ENCODE measurements at places on chromosomes 13 and 19. TPM values are rescaled to one million over a fixed set of nuclear protein-coding genes. Genes with fewer than 3 reads are reported as not detected.
A peak's percentile ranks its signal among the peaks of the same experiment; 100 is the strongest.

DNA sequence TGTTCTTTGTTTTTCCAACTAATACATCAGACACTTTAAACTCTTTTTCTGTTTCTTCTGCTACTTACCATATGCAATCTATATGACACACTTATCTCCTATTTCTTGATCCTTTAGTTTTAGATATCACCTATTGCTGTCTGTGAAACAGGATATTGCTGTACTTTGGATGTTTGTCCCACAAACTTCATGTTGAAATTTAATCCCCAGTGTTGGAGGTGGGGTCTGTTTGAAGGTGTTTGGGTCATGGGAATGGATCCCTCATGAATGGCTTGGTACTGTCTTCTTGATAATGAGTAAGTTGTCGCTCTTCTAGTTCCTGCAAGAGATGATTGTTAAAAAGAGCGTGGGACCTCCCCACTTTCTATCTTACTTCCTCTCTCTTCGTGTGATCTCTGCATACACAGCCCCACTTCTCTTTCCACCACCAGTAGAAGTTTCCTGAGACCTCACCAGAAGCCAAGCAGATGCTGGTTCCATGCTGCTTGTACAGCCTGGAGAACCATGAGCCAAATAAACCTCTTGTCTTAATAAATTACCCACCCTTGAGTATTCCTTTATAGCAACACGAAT is 244.2 kb downstream of the NHLRC3 start:
- no peak overlapping the region for H3K27ac ChIP-seq
- H3K4me1 ChIP-seq, result no peaks in the 10 kb centered on the region
- H3K36me3 ChIP-seq, result no peaks in the 10 kb centered on the region
- no peaks in the 10 kb centered on the region for H3K27me3 ChIP-seq

DNA sequence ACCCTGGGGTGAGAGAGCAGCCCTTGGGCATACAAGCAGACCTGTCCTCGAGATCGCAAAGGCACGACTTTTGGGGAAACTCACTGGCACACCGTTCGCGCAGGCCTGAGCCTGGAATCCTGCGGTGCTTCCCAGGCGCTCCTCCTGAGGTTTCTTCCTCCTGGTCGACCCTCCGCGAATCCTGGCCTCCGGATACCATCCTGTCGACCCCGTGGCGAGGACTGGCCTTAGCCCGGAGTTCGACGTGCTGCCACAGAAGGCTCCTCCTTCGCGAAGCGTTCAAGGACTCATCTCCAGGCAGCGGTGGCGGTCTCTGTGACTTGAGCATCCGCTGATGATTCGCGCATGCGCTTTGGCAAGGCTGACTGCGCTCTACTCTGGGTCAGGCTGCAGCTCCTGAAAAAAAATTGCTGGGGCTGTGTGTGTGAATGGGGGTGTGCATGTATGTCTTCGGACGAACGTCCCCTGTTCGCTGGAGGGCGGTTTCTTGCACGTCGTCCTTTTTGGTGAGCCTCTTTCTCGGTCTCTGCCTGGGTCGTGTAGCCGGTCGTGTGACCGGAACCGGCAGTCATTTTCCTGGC is 64.4 kb upstream of the ZNF527 start:
- H3K4me3 ChIP-seq, result no peak overlapping the region
- no peak for DNase-seq
- no peaks in the 10 kb centered on the region for H3K4me1 ChIP-seq
- no peaks in the 10 kb centered on the region for H3K27me3 ChIP-seq
- H3K36me3 ChIP-seq, result no peaks in the 10 kb centered on the region
- no peak overlapping the region for H3K27ac ChIP-seq

DNA sequence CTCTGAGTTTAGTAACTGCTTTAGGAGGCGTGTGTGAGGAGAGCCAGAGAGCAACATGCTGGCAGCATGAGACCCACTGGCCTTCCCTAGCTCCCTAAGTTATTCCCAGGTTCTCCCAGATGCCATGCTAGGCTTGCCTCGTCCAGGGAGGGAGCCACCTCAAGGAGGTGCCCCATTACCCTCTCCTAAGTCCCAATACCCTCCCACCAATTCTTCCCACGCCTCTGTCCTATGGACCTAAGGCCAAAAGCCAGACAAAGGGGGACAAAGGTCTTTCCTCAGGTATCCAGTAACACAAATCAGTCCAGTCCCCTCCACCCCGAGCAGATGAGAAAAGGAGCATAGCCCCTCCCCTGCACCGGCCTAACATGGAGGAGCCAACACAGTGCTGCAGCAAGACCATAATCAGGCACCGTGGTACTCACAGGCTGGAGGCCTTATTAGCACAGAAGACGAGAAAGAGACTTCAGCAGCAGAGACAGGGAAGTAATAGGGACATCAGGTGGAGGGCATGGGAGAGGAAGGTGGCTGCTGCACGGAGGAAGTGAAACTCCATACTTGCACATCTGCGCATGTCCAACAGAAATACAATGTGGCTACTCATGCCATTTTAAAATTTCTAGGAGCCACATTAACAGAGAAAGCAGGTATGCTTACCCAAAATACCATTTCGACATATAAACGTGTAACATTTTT is 46.3 kb downstream of the BRD4 start:
- no peak overlapping the region for H3K27ac ChIP-seq
- no peaks in the 10 kb centered on the region for H3K36me3 ChIP-seq
- peaks cover 98% of the 10 kb centered on the region for H3K4me1 ChIP-seq
- no peaks in the 10 kb centered on the region for H3K27me3 ChIP-seq
- DNase-seq, result no peak

- no peak overlapping the region for H3K27ac ChIP-seq
- H3K27me3 ChIP-seq, result no peaks in the 10 kb centered on the region
- DNase-seq, result no peak
- no peak overlapping the region for H3K4me3 ChIP-seq
- no peaks in the 10 kb centered on the region for H3K4me1 ChIP-seq
Observed at GRCh38 chr13:94259984-94260383, 219.5 kb downstream of the DCT start.

- no peaks in the 10 kb centered on the region for H3K36me3 ChIP-seq
- no peak for DNase-seq
- H3K4me3 ChIP-seq, result no peak overlapping the region
- no peaks in the 10 kb centered on the region for H3K27me3 ChIP-seq
- peaks cover 14% of the 10 kb centered on the region for H3K4me1 ChIP-seq
Observed at GRCh38 chr13:100532836-100533435, 55.7 kb downstream of the GGACT start.

GRCh38 chr13:66296875-66297274 is 933.3 kb downstream of the PCDH9 start:
- no peaks in the 10 kb centered on the region for H3K27me3 ChIP-seq
- H3K36me3 ChIP-seq, result no peaks in the 10 kb centered on the region
- H3K27ac ChIP-seq, result no peak overlapping the region
- H3K4me3 ChIP-seq, result no peak overlapping the region

DNA sequence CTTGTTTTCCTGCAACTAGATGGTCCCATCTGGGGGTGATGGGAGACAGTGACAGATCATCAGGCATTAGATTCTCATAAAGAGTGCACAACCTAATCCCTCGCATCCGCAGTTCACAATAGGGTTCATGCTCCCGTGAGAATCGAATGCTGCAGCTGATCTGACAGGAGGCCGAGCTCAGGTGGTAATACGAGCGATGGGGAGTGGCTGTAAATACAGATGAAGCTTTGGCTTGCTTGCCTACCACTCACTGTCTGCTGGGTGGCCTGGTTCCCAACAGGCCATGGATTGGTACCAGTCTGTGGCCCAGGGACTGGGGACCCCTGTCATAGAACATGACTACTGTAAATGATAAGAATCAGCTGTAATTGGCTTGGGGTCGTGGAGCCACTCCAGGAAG is 28.0 kb downstream of the WDR88 start:
- peaks cover 33% of the 10 kb centered on the region for H3K4me1 ChIP-seq
- H3K27ac ChIP-seq, result peak overlapping the region; percentile 36
- no peak for DNase-seq
- H3K4me3 ChIP-seq, result no peak overlapping the region

Gene ICAM5
- not detected for total RNA-seq

GRCh38 chr13:113897966-113898365 is 34.1 kb upstream of the GAS6 start:
- H3K4me1 ChIP-seq, result no peaks in the 10 kb centered on the region
- H3K36me3 ChIP-seq, result no peaks in the 10 kb centered on the region
- no peak overlapping the region for H3K4me3 ChIP-seq

GRCh38 chr13:41645331-41645730 is 188.0 kb downstream of the RGCC start:
- H3K36me3 ChIP-seq, result no peaks in the 10 kb centered on the region
- H3K4me3 ChIP-seq, result no peak overlapping the region
- no peaks in the 10 kb centered on the region for H3K27me3 ChIP-seq
- DNase-seq, result no peak
